LoVo (cell line): ENCODE measurements at places on chromosomes 3 and 15.

DNA sequence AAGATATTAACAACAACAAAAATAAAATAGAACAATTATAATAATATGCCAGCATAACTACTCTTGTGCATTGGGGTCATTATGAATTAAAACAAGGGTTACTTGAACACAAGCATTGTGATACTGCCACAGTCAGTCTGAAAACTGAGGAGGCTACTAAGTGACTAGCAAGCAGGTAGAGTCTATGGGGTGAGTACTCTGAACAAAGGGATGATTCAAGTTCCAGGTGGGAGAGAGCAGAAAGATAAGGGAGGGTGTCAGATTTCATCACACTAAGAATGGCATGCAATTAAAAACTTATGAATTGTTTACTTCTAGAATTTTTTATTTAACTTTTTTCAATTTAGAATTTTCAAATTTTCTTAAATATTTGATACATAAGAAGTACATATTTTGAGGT lies 754.4 kb upstream of the GOLIM4 start:
- no peak for DNase-seq

DNA sequence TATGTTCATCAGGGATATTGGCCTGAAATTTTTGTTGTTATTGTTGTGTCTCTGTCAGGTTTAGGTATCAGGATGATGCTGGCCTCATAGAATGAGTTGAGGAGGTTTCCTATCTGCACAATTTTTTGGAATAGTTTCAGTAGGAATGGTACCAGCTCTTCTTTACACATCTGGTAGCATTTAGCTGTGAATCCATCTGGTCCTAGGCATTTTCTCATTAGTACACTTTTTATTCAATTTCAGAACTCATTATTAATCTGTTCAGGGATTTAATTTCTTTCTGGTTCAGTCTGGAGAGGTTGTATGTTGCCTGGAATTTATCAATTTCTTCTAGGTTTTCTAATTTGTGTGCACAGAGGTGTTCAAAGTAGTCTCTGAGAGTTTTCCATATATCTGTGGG lies 57.0 kb downstream of the STRIT1 start:
- DNase-seq = no peak

DNA sequence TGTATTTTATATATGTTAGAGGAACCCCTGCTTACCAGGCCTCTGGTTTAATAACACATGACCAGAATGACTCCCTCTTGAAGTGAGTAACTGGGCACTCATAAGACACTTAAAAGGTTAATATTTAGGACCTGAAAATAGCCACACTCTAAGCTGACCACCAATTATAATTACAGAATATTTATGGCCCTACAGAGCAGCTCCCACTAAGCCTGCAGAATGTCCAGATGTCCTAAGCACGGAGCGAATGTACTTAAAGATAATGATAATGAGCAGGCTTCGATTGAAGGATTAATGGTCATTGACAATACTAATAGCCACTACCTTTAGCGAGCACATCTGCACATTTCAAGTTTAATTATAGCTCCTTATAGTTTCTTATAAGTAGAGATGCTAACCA lies 22.8 kb upstream of the KCTD6 start:
- no peak for DNase-seq

DNA sequence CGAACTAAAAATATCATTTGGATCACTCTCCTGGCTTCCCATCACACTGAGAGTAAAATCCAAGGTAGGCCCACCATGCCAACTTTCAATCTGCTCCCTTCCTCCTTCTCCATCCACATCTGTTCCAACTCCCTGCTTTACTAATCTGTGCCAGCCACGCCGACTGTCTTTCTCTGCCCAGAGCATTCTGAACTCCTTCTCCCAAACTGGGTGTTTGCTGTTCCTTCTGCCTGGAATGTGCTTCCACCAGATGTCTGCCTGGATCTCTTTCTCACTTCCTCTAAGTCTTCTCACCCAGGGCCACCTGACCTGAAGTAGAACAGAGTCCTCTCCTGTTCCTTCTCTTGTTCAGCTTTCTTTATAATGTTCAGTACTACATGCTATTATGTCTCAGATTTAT lies 5.6 kb upstream of the ARL8B start:
- no peak for DNase-seq

- DNase-seq = no peak
Measured at GRCh38 chr15:99720533-99720932, 12.7 kb downstream of the LYSMD4 start.

GRCh38 chr3:122421101-122421500 lies 5.2 kb upstream of the WDR5B start:
- DNase-seq = no peak

- no peak for DNase-seq
Measured at GRCh38 chr3:61562721-61563312, 1.4 kb downstream of the PTPRG start.

GRCh38 chr3:194395778-194396538 lies 3.1 kb downstream of the GP5 start:
- no peak for DNase-seq

DNA sequence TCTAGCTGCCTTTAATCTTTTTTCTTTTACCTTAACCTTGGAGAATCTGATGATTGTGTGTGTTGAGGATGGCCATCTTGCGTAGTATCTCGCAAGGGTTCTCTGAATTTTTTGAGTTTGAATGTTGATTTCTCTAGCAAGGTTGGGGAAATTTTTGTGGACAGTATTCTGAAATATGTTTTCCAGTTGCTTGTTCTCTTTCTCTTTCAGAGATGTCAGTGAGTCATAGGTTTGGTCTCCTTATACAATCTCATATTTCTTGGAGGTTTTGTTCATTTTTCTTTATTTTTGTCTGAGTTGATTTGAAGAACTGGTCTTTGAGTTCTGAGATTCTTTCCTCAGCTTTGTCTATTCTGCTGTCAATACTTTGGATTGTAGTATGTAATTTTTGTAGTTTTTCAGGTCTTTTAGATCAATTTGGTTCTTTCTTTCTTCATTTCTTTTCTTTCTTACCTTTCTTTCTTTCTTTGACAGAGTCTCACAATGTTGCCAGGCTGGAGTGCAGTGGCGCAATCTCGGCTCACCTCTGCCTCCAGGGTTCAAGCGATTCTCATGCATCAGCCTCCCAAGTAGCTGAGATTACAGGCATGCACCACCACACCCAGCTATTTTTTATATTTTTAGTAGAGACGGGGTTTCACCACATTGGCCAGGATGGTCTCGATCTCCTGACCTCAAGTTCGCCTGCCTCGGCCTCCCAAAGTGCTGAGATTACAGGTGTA lies 366.4 kb upstream of the RASGRP1 start:
- DNase-seq = no peak

DNA sequence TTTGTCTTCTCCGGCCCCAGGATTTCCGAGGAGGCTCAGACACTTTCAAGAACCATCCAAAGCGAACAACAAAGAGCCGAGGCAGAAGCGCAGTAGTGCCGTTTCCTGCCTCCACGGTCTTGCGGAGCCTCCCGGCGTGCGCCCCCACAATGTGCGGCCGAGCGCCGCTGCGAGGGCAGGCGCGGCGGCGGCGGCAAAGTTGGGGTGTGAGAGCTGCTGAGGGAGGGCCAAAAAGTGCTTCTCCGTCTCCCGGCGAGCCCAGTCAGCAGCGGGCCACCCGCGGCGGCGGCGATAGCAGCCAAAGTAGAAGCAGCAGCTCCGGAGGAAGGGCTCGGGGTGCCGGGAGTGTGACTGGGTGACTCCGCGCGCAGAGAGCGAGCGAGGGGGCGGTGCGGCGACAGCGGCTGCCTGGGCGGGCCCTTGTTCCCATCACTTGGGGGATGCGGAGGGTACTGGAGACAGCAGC lies 749.1 kb downstream of the ROBO1 start:
- no peak for DNase-seq

DNA sequence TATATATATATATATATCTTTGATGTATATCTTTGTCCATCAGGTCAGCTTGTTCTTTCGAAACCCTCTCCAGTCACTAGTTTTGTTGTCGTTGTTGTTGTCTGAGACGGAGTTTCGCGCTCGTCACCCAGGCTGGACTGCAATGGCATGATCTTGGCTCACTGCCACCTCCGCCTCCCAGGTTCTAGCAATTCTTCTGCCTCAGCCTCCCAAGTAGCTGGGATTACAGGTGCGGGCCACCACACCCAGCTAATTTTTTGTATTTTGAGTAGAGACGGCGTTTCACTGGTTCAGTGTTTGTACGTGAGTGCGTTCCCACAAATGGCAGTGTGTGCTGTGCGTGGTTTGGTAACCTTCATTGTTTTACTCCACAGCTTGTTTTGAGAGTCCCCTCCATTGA lies 51.7 kb downstream of the ZDHHC19 start:
- no peak for DNase-seq
